Stimulated activated CD8-positive, alpha-beta memory T cell treated with anti-CD3 and anti-CD28 coated beads, Interleukin-4, amount 100 ng/mL, for 1 hour (primary cell): ENCODE measurements at places on chromosomes 16 and 17.

- no peak for DNase-seq
These were observed 41.5 kb downstream of the CPNE2 start for GRCh38 chr16:57133886-57134285.

- no peak for DNase-seq
These were observed 61.9 kb upstream of the FOXF1 start for GRCh38 chr16:86448306-86448890.

DNA sequence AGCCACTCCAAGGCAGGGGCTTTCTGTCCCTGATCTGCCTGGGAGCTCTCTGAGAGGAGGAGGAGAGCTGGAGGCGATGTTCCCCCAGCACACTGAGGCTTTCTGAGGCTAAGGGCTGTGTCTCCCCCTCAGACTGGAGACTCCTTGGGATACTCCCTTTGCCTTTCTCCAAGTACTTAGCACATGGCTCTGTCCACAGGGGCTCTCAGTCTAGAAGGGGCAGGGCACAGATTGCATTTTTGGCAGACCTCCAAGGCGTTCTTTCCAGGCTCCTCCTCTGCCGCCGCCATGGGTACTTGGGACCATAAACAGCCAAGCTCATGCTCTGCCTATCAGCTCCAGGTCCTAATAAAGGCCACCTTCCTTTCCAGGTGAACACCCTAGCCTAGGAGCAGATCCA is 1.8 kb upstream of the GIP start:
- DNase-seq: no peak

GRCh38 chr17:72654706-72655105 is 437.8 kb downstream of the SLC39A11 start:
- DNase-seq: no peak

DNA sequence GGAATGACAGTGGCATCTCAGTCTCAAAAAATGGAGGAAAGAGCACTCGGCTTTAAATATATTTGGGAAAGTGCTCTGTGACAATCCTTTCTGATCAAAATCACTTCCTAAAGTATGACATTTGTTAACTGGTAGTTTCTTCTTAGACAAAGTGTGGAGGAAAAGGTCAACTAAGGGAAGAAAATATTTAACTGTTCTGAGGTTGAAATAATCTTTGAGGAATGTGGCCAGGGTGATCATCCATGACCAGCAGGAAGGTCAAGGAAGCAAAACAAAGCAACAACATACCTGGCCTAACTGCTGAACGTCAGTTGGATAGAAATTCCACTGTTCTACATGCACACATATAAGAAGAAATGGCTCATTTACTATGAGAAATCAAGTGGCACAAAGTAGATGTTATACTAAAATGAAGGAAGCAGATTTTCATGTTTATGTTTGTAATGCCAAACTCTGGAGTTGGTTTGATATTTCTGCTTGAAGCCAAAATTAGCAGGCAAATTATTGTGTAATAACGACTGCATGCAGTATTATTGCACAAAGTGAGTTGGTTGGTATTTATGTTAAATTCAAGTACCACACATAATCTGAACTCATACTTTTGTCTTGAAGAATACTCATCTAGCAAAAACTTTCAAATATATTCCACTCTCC is 87.3 kb upstream of the CORO6 start:
- DNase-seq: no peak

DNA sequence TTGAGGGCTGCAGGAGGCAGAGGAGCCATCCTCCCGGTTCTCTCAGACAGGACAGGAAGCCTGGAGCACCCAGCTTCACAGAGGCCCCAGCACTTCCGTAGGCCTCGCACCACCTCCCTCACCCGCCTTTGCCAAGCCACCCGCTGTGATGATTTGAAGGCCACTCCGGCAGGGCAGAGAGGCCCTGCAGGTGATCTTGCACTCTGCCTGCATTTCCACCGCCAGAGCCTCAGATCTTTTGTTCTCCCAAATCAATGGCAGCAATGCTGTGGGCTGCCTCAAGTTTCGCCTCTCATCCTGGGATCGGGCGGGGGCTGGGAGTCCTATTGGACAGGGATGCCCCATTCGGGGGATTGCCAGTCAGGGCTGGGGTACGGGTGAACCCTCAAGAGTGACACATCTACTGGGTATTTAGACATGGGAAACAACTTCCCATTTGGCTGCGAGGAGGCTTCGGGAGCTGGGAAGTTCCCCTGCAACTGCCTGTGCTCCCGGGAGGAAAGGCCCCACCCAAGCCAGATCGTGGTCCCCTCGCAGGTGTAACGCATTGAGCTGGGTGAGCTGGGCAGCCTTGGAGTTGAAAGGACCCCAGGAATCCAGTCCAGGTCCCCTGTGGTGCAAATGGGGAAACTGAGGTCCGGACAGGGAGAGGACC is 34.8 kb upstream of the PEMT start:
- DNase-seq: no peak

GRCh38 chr16:86059253-86060171 is 160.6 kb downstream of the IRF8 start:
- no peak for DNase-seq

DNA sequence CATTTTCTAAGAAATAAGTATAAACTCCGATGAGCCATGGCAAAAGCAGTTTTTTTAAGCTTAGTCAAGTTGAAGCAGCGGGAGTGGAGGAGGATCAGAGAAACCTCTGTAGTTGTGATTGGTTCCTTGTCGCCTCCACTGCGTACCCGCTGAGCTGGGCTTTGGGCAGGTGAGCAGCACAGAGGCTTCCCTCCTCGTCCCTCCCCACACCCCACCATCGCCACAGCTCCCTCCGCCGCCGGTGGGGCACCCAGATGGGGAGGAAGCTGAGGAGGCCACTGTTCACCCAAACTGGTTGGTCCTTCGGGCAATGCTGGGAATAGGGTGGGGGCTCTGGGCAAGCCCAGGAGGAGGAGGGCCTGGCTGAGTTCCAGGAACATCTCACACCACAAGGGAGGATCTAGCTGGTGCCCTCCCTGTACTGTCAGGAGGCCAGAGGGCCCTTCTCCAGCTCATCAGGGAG is 5.2 kb upstream of the MRPL38 start:
- no peak for DNase-seq

GRCh38 chr17:2398182-2398581 is 2.7 kb downstream of the MNT start:
- DNase-seq: no peak

DNA sequence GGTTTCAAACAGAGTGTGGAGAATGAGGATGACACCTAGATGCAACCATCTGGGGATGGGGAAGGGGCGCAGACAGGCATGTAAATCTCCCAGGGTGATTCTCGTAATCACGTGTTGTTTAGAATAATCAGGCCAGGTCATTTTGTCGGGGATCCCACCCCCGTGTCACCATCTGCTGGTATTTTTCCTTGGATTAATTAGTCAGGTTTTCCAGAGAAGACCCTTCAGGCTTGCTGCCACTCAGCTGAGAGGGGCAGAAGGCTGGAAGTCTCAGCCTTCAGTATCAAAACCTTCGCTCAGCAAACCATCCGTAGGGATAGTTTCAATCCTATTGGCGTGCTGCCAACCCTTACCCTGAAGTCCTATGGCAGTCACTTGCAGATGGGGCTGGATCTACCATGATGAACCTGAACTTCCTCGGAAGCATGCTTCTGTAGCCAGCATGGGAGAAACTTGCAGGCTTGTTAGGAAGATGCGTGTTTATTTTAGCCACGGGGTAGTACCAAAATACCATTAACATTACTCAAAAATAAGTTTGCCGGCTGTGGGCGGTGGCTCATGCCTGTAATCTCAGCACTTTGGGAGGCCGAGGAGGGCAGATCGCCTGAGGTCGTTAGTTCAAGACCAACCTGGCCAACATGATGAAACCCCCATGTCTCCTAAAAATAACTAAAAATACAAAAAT is 7.5 kb upstream of the ADCY9 start:
- DNase-seq: no peak

DNA sequence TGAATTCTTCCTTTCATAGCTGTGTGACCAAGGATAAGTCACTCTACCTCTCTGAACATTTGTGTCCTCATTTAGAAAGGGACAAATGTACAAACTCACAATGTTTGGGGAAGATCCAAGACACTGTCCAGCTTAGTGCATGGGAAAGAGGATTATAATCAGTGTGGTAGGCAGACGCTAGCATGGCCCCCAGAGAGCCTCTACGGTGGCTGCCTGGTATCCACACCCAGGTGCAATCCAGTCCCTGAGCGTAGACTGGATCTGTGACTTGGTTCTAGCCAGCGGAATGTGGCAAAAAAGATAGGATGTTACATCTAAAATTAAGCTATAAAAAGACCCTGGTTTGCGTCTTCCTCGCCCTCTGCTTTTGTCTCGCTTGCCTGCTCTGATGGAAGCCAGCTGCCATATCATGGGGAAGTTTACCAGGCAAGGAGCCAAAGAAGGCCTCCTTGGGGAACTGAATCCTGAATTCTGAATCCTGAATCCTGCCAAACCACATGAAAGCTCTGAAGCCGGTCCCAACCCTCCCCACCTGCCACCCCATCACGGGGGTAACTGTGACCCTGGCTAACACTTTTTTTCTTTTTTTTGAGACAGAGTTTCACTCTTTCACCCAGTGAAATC is 51.7 kb downstream of the PLXDC1 start:
- no peak for DNase-seq

DNA sequence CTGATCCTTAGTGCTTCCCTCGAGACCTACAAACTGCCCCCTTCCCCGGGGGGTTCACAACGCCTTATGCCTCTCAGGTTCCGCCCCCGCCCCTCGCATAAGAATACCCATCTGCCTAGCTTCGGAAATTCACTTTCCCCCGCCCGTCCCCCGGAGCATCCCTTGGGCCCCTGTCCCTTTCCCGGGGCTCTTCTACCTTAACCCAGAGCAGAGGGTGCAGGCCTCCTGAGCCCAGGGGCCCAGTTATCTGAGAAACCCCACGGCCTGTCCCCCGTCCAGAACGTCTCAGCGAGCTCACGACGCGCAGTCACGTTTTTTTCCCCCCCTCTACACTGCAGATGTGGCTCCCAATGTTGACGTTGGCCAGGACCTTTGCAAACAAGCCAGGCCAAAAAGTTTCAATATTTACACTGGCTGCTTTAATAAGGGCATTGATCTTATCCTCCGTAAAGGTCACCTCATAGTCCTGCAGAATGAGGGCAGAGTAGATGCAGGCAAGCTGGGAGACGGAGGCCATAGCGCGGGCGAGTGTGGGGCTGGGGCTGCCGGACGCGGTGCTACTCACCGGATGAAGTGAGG is 1.4 kb upstream of the NBR1 start:
- DNase-seq: no peak

DNA sequence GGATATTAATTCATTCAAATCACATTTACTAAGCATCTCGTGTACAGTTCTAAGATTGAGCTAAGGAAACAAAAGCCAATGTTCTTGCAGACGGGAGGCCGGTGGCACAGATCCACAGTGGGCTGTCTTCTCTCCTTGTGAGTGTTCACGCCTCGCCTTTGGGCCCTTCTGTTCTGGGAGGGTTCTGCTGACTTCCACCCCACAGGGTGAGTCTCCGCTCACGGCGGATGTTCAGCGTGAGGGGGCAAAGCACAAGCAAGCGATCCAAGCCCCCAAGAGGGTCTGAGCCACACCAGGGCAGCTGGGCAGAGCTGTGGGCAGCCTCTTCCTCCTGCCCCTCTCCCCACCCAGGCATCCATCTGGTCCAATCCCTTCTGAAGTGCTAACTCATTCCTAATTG is 84.3 kb upstream of the DOC2B start:
- no peak for DNase-seq

DNA sequence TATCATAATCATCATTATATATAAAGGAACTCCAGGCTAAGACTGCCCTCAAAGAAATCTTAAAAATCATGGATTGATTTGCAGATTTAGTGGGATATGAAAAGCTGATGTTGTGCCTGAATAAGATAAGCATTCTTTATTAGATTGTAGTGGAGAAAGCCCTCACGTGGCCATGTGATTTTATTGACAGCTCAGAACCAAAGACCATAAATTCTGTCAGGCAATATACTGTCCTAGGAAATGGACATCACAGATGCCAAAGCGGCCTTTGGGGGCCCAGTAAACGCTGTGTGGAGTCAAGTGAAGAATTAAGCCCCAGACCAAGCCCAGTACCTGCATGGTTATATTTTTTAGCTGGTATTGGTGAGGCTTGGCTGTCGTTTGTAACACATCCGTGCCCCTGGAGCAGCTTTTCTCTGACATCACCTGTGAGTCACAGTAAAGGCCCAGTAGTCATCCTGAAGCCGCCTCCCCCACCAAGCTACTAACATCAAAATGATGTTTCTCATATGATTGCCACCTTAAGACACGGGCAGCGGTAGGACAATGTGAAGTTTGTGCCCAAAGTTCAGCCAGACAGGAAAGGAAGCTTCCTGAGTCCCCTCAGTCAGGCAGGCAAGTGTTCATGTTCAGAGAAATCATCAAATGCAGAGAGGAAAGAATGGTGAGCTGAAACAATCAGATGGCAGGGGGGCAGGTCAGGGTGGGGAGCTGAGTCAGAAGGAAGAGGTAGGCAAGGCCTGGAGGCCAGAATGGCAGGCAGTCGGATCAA is 209.4 kb downstream of the IRX3 start:
- no peak for DNase-seq

- DNase-seq: no peak
These were observed 23.6 kb downstream of the IRX5 start for GRCh38 chr16:54954220-54954619.

DNA sequence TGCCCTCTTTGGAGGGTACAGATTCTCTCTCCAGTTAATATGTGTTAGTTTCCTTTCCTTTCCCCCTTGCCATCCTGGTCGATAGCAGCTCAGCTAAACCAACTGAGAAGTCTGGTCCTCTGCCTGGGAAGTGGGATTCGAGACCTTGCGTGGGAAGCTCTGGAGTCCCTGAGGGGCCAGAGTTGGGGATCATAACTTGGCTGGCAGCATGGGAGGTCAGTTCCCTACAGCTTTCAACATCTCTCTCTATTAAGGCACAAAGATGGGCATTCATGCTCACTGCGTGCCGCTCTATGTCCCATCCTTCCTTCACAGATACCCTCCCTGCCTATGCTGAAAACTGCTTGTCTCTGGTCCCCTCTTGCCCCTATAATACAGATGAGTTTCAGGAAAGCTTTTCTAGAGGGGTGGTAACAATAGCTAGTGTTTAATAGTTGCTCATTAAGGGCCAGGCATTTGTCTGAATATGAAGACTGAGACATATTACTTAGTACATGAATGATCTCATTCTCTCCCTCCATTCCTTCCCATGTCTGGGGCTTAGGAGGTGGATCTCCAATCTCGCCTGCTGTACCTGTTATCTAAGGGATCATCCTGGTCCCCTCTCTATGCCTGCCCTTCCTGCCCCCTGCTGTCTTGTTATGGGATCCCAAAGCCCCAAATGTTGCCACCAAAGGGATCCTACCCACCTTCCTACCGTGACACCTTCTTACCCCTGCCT is 10.8 kb downstream of the THRA start:
- no peak for DNase-seq

GRCh38 chr17:8894202-8894671 is 26.8 kb upstream of the PIK3R6 start:
- no peak for DNase-seq

GRCh38 chr16:11674818-11675560 is 6.7 kb downstream of the SNN start:
- DNase-seq: no peak

DNA sequence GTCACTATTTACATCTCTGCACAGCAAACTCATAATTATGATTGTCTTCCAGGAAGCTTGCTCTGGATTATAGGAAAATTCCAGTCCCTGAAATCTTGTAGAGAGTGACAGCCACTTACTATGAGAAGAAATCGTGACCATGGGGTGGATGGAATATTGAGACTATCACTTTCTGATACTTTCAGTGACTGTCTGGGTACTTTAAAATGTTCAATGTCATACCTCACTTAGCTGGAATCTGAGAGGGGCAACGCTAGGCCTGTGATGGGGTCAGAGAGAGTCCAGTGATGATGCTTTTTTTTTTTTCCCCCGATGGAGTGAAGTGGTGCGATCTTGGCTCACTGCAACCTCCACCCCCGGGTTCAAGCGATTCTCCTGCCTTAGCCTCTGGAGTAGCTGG is 32.2 kb upstream of the RGS9 start:
- DNase-seq: no peak
